Tongue (tissue), 3 donors: ENCODE measurements at places on chromosomes 12 and 14.

DNA sequence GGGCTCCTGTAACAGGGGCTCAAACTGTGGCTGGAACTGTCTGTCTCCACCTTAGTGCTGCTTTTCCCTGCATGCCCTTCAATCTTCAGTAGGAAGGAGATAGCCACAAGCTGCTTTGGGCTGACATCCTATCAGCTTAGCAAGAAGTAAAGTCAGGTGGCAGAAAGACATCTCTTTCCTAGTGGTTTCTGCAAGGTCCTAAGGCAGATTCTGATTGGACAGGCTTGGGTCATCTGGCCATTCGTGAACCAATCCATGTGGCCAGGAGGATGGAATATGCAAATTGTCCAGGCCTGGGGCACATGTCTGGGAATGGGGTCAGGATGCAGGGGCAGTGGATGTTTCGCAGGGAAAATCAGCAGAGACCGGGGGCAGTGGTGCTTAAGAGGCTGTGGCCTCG lies 5.2 kb downstream of the RITA1 start:
- peak; percentile 29 for DNase-seq

DNA sequence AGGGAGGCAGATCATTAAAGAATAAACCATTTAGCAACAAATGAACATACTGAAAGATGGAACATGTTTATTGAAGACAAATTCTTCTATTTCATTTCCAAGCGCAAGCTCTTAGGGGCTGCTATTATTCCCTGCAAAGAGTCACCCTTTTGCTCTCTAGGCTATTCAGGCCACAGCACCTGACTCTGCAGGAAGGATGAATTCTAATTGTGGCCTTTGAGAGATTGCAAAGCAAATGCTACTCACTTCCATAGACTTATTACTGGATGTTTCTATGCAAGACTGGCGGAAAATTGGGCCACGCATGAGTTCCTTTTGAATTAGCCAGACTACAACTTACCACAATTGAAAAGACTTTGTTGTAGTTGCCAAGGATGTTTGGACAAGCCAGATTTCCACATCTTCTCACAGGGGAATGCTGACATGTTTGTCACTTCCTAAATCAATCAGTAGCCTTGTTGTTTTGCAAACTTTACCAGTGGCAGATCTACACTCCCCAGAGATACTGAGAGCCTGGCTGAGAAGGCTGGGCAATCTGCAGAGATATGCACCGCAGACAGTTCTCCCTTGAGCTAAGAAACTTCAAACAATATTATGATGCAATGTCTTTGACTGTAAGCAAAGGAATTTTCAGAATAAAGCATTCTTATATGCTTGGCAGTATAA lies 334.3 kb upstream of the SYT1 start:
- DNase-seq, result no peak

DNA sequence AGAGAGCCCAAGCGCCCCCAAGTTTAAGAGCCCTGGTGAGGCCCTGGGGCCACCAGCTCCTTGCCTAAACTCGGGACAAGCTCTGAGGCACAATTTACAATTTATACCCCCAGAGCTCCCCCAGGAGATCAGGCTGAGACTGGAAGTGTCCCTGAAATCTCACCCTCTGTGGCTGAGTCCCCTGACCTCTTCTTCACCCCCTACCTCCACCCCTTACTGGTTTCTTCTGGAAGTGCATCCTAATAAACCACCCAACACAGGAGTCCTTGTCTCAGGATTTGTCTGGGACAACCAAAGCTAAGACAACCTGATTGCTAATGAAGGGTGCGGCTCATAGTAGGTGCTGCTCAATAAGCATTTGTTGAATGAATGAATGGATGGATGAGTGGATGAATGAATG lies 206.4 kb downstream of the BCL11B start:
- no peak for DNase-seq

GRCh38 chr14:101717663-101718490 lies 43.6 kb upstream of the PPP2R5C start:
- DNase-seq, result no peak

DNA sequence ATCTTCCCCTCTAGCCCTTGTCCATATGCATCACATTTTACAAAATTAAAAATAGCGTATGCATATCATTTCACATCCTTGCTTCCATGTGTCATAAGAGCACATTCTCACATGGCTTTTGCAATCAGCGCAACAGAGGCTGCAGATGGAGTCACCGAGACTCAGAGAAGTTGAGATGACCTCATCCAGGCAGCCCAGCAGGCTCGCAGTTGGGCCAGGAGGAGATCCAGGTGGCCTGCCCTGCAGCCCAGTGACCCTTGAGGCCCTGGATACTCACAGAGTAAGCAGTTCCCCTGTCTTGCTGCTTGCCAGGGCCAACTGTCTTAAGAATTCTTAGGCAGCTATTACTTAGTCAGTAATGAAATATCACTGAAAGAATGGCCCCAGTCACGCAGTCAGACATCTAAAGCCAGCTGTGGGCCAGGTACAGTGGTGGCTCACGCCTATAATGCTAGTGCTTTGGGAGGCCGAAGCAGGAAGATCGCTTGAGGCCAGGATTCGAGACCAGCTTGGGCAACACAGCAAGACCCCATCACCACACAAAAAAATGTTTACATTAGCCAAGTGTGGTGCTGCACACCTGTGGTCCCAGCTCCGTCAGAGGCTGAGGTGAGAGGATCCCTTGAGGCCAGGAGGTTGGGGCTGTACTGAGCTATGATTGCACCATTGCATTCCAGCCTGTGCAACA lies 9.1 kb downstream of the CAMKK2 start:
- no peak for DNase-seq

GRCh38 chr14:56205881-56206280 lies 87.7 kb downstream of the PELI2 start:
- DNase-seq, result no peak

- DNase-seq, result peak; percentile 55
Measured at GRCh38 chr12:119902084-119902509, 25.0 kb upstream of the CIT start.

DNA sequence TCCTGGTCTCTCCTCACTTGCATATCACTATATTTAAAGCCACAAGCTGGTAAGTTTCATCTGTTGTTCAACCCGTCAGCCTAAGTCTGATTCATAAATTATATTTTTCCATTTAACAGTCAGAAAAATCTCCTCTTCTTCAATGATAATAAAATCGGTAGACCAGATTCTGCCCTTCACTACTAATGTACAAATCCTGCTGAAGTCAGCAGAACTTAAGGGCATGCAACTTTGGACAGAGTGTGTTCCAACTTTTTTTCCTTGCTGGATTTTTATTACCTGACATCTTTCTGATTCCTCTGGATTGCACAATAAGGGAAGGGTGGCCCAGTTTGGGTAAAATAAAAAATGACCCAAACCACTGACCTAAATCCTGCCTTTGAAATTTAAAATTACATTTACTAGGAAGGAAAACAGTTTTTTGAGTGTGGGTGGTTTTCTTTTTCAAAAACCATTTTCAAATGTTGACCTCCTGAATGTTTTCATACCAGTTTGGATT lies 125.4 kb upstream of the DIO2 start:
- no peak for DNase-seq

GRCh38 chr12:8127138-8127537 lies 3.7 kb downstream of the CLEC4A start:
- DNase-seq, result no peak

DNA sequence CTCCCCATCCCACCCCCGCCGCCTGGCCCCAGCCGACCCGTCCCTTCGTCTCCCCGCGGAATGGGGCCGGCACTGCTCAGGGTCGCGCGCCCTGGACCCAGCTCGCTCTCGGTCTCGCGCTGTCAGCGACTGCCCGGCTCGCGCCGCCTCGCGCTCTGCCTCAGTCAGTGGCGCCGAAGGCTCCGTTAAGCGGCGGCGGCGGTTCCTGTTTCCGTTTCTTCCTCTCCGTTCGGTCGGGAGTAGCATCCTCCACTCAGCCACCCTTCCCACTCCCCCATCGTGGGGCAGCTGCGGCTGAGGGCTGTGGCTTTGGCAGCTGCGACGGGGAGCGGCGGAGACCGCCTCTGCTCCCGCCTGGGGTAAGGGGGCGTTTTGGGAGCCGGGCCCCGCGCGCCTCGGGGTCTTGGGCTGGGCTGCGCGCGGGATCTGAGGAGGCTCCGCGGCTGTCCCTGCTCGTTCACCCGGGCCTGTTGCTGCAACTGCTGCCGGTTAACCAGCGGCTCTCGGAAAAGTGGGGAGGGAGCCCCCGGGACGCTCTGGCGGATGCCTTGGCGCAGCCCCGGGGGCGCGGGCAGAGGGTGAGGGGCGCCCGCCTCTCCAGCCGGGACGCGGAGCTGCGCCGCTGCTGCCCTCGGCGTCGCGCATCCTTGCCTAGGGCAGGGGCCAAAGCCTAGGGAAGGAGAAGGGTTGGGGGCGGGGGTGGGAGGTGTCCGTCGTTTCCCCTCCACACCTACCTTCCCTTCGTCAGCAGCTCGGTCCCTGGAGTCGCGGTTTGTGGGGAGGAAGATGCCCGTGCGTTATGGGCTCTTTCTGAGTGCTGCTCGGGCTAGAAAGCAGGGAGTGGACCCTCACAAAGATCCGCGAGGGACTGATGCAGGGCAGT lies 567 bp downstream of the FUT8 start:
- peak; percentile 36 for DNase-seq

DNA sequence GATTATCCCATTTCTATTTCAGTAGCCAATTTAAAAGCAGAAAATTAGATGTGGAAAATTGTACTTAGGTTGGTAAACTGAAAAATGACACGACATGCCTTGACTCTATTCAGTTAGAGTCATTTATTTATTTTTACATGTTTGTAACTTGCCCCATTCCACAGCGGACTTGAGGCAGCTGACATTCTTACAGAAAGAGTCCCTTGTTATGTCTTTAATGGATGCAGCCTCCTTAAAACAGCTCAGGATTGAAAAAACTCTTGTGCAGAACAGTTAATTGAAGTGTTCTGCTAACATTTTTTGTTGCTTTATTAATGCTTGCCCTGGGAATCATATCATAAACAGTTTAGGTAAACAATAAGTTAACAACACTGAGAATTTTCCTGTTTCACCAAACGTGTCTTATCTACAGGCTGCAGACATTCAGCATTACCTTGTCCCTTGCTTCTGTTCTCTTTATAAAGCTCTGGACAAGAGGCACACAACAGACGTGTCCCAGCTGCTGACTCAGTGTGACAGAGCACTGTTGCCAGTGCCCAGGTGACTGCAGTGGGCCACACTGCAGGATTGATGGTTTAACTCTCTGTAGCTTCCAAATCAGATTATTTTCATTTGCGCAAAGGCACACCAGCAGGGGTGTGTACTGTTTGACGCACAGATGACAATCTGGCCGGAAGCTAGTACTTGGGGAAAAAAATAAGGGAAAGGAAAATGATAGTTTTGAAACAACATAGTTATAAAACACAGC lies 101.6 kb downstream of the PELI2 start:
- DNase-seq, result no peak

GRCh38 chr12:7060353-7060954 lies at the start of gene C1S:
Gene C1S, plus strand, starts transcription at chr12:7060718. Its CDS starts 1,195 bp downstream, at chr12:7061913.
- DNase-seq, result peak; percentile 86

GRCh38 chr12:75812271-75813018 lies 219.1 kb downstream of the PHLDA1 start:
- DNase-seq, result peak; percentile 85

DNA sequence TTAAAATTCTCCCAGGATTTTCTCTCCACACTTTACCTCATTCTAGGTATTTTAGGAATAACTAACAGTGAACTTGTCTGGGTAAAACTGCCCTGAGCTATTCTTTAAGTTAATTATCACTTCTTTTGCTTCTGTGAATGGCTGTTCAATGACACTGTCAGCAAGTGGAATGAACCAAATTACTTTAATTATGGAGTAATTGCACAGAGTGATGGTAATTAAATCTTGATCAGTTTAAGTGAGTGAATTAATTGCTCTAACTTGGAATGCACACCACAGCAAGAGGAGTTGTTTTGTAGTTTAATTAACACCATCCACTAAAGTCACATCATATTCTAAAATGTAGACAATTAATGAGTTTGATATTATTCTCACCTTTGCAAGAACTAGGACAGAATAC lies 36.2 kb upstream of the TMEM260 start:
- DNase-seq, result no peak

GRCh38 chr14:62759796-62760195 lies 285.5 kb downstream of the KCNH5 start:
- DNase-seq, result no peak

DNA sequence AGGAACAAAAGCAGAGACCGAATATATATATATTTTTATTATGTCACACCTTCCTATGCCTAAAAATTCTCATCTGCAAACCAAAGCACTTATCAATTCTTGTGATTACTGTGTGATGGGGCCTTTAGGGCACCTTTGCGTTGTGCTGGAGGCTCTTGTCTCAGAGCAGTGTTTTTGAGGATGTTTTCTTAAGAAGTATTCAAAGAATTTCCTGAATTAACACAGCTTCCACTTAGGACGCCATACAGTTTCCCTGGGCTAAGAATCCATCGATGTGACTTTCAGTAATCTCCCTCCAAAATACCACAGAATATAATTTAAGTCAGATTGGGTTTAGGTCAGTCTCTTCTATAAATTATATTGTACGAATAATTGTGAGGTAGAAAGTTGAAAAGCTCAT lies 22.0 kb upstream of the HIF1A start:
- no peak for DNase-seq

DNA sequence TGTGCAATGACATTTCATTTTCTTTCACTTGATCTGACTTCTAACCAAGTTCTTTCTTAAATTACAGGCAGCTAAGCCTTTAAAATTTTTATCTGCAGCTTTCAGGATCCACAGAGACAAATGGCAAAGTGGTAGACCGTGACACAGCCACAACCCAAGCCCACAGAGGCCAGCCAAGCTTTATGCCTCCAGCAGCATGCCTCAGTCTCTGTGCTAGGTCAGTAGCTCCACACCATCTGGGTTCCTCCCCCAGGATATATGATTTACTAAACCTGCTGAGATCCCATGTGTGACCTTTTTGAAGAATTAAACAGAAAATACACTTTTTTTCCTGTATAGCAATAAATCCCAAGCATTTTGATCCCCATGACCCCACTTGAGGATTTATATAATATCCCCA lies 290.4 kb upstream of the CAND1 start:
- no peak for DNase-seq

DNA sequence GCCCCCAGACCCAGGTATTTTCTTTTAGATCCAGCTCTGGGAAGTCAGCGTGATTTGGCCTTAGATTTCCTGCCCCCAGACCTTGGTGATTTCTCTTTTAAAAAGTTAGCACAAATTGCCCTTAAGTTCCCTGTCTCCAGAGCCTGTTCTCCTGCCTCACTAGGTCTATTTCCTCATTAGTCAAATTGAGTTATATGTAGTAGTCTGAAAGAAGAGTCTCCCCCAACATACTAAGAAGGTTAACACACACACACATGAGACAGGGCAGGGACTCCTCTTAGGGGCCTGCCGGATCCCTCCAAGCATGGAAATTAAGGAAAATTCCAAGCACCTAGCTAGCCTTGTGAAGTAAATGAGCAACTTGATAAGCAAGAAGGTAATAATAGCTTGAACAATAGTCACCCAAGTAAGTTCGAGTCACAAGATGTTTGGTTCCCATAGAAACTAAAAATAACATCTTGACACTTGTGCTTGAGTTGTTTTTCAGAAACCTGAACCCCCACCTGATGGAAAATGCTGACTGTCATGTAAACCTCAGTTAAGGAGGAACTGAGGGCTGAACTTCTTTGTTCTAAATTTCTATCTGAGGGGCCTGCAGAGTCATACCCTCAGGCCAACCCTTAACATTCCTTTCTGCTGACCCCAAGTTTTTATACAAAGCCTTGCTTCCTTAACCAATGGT lies 51.6 kb downstream of the CAND1 start:
- DNase-seq, result peak; percentile 17

- DNase-seq, result no peak
Measured at GRCh38 chr12:75528692-75529091, 17.3 kb upstream of the KRR1 start.
